ENCODE measurements at places on chromosomes 2 and 18.

- no peak for DNase-seq
These were observed 157.9 kb upstream of the TTC39C start for GRCh38 chr18:23856466-23857163.

DNA sequence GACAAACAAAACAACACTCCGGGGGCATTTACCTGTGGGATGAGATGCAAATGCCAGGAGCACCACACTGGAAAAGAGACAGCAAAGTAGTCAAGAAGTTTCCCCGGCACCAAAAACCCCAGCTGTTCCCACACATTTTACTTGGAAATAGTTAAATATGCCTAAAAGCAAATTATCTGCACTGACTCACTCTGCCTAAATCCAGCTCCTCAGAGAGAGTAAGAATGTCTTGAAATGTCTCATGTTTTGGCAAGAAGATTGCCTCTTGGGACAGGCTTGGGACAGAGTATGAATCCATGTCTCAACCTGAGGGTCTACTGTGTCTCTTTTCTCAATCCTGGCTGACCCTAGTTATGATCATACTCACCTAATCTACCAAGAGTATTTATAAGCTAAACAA lies 87.5 kb upstream of the RIOK3 start:
- peak; percentile 46 for DNase-seq

- DNase-seq = no peak
These were observed 125.5 kb downstream of the SMAD7 start for GRCh38 chr18:48825101-48825745.

- DNase-seq = no peak
These were observed 102.2 kb downstream of the PTGR3 start for GRCh38 chr18:75106746-75107145.

- no peak for DNase-seq
These were observed 40.7 kb upstream of the TAF1B start for GRCh38 chr2:9802576-9802993.

DNA sequence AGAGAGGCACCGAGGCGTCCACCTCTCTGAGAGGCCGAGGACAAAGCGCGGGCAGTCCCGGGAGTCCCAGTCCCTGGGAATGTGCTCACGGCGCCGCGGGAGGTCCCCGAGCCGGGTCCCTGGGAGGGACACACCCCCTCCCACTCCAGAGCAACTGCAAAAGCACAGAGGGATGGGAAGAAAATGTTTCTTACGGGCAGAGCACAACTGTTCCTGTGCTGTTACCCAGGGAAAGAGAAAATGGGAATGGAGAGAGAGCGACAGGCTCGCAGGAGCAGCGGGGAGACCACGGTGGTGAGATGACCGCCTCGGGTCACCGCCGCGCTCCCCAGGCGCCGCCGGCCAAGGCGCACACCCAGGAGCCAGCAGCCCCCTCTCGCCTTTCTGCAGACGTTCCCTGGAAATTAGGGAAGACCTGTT lies 1.2 kb upstream of the BCL11A start:
- DNase-seq = no peak

DNA sequence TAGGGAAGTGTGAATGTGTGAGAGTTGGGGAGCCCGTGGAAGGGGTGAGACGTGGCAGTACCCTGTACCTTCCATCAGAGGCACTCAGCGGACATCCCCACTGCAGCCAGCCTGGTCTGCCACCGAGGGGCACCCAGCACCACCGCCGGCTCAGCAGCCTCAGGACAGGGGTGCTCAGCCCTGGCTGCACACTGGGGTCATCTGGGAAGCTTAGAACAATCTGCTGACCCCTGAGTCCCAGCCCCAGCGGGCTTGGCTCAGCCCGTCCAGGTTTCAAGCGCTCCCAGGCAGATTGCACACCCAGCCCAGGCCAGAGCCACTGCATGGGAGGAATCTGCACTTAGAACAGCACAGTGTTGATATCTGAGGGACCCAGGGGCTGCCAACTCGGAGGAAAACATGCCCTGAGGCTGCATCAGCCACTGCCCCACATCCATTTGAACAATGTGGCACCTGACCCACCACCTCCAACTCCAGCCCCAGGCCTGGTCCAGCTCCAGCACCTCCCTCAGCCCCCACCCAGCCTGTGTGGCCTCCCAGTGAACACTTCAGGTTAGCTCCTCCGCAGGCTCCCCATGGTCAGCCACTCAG lies 147.1 kb upstream of the OTOS start:
- DNase-seq = no peak

GRCh38 chr2:181660181-181660580 lies 3.3 kb upstream of the CERKL start:
- DNase-seq = no peak

Measured in HCEC 1CT (cell line).